ENCODE measurements at places on chromosomes 3 and 15.

- DNase-seq: no peak
Measured at GRCh38 chr3:4634894-4635293, 141.7 kb downstream of the ITPR1 start.

- no peak for DNase-seq
Measured at GRCh38 chr15:60195611-60196010, 191.5 kb downstream of the FOXB1 start.

GRCh38 chr3:113601240-113601639 lies 68.9 kb downstream of the SIDT1 start:
- no peak for DNase-seq

GRCh38 chr15:41993472-41994170 lies 21.3 kb upstream of the EHD4 start:
- no peak for DNase-seq

GRCh38 chr15:60840703-60841411 lies 361.9 kb upstream of the ICE2 start:
- peak; percentile 44 for DNase-seq

GRCh38 chr15:32802286-32802936 lies 84.6 kb downstream of the GREM1 start:
- DNase-seq: no peak

GRCh38 chr15:31435261-31435911 lies 108.8 kb downstream of the KLF13 start:
- DNase-seq: peak; percentile 91

DNA sequence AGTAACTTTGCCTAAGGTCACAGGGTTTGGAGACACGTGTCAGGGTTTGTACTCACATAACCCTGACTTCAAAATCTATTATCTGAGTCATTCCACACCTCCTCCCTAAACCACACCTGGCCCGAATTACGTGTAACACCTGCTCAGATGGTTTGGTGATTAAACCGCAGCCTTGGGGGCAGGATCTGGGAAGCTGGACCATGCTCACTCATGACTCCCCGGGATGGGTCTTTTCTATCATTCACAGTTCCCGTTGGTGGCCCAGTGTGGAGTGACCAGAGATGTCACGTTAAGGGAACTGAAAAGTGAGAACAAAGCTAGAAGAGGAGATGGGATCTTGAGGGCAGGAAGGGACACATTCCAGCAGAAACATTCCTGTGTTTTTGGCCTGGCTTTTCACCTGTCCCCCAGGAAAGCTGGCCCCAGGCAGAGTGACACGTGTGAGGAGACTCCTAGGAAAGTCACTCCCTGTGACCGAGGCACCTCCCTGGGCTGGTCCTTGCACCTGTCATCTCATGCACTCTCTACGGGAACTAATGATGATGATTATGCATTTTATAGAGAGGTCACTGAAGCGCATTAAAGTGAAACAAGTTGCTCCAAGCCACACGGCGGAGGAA lies 75.4 kb upstream of the POMGNT2 start:
- peak; percentile 15 for DNase-seq

DNA sequence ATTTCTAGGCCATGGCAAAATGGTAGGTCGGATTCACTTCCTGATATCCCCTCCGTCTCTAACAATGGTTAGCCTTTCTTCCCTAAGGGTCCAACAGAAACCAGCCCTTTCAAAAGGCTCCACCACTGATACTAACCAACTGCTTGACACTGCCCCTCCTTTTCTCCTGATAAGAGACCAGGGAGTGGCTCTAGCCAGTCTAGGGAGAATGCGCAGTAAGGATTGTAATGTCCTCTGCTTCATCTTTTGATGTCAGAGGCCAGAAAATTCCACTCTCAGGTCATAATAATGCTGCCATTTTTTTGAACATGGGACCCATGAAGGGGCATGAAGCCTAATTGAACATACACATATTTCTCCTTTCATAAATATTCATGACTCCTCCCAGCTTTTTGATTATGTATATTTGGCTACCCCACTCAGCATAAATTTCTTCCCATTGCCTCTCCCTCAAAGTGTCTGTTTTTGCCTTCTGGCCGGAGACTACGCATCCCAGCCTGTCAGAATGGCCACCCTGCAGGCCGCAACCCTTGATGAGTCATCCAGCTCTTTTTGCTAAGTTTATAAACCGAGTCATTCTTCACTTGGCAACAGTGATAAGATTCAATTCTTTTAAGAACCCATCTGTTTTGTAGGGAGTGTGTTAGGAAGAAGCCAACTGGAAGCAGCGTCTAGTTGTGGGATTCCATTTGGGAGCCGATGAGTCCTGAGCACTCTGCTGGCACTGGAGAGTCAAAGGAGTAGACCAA lies 189.0 kb upstream of the MCTP2 start:
- DNase-seq: no peak

GRCh38 chr15:74958908-74959585 lies 2.5 kb upstream of the RPP25 start:
- DNase-seq: no peak

GRCh38 chr3:163543662-163544061 lies 1534.6 kb downstream of the SI start:
- DNase-seq: no peak

DNA sequence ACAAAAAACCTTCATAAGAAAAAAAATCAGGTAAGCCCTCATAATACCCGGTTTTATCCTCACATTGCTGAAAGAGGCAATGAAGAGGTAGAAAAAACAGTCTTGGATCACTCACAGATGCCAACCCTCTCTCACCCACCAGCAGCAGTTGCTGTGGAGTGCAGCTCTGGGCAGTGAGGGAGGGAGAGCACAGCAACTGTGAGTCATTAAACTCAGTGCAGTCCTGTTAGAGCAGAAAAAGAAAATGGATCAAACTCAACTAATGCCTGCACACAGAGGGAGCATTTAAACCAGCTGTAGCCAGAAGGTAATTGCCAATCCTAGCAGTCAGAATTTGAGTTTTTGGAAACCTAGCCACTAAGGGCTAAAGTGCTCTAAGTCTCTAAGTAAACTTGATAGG lies 1050.6 kb upstream of the ALCAM start:
- no peak for DNase-seq

GRCh38 chr3:160982491-160982890 lies 122.7 kb downstream of the B3GALNT1 start:
- DNase-seq: no peak

GRCh38 chr15:101642361-101642760 lies 9.8 kb downstream of the TM2D3 start:
- no peak for DNase-seq

- DNase-seq: no peak
Measured at GRCh38 chr3:177362626-177363025, 165.3 kb upstream of the TBL1XR1 start.

DNA sequence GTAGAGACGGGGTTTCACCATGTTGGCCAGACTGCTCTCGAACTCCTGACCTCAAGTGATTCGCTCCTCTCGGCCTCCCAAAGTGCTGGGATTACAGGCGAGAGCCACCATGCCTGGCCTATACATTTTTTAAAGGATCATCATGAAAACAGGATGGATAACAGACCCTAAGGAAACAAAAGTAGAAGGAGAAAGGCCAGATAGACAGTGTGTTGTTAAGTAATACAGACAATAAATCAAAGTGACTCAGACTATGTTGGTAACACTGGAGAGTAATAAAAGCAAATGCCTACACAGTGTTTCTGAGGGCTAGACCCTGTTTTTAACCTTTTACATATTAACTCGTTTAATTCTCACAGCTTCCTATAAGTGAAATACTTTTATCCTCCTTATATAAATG lies 133.8 kb upstream of the MCTP2 start:
- DNase-seq: no peak

GRCh38 chr15:71293723-71294122 lies 178.5 kb downstream of the THSD4 start:
- no peak for DNase-seq

- peak; percentile 38 for DNase-seq
Measured at GRCh38 chr15:51750792-51751696, at the start of gene TMOD2. TMOD2 (plus strand) TSS chr15:51751597; CDS start chr15:51766442, 14,845 bp downstream.

- DNase-seq: no peak
Measured at GRCh38 chr15:48688493-48688892, 43.0 kb upstream of the FBN1 start.

GRCh38 chr3:21484057-21484827 lies 266.8 kb downstream of the ZNF385D start:
- no peak for DNase-seq

GRCh38 chr3:171671709-171672108 lies 138.6 kb downstream of the PLD1 start:
- DNase-seq: no peak

DNA sequence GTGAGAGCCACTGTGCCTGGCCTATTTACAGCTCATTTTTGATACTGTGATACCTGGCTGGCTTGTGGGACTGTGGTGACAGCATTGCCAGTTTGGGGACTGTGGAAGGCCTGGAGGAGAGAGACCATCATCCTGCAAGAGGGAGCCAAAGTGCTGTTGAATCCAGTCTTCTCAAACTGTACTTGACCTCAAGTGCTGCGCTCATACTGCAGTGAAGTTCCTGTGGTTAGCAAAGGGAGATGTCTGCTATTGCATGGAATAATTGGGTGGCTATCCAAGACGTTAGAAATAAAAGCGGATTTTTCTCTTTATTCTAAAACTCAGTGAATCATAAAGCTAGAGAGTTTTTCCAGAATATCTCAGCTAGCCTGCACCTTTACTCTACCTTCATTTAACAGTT lies 83.4 kb downstream of the CCK start:
- DNase-seq: no peak

GRCh38 chr3:8606701-8607231 lies 37.8 kb downstream of the SSUH2 start:
- DNase-seq: no peak

GRCh38 chr15:57432141-57432741 lies 55.9 kb downstream of the CGNL1 start:
- no peak for DNase-seq

DNA sequence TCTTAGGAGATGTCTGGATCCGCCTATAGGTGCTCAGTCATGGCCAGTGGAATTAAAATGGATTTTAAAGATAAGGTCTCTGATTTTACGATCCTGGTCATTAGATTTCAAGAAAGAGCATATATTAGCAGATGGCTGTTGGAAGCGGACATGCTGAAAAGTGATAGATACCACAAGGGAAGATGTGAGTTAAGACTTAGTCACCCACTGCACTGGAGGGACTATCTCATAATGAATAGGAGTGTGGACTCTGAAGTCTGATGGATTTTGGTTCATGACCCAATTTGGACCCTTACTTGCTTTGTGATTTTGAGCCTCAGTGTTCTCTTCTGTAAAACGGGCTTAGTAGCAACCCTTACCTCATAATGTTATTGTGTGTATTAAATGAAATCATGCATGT lies 214.7 kb downstream of the CHST2 start:
- no peak for DNase-seq

- DNase-seq: no peak
Measured at GRCh38 chr15:34780725-34781124, 14.6 kb downstream of the ACTC1 start.

DNA sequence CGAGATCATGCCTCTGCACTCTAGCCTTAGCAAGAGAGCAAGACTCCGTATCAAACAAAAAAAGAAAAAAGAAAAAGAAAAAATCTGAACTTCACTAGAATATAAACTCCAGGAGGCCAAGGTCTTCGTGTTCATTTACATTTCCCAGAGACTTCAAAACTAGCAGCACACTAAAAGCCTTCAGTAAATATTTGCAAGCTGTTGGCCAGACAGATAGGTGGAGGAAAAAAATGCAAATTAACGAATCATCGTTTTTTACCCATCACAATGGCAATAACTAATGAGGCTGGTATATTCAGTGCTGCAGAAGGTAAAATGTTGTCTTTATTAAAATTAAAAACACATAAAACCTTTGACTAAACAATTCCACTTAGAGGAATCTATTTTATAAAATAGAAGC lies 80.6 kb downstream of the CLASP2 start:
- DNase-seq: no peak

DNA sequence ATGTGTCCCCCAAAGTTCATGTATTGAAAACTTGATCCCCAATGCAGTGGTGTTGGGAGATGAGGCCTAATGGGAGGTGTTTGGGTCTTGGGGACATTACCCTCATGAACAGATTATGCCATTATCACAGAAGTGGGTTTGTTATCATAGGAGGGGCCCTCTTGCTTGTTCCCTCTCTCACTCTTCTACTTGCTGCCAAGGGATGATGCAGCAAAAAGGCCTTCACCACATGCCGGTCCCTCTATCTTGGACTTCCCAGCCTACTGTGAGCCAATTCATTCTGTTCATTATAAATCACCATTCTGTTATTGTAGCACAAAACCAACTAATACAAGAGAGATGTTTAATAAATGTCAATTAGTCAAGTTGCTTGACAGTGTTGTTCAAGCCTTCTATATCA lies 47.2 kb downstream of the FAM227B start:
- no peak for DNase-seq

GRCh38 chr3:175989161-175989560 lies 1130.0 kb downstream of the NAALADL2 start:
- DNase-seq: no peak

DNA sequence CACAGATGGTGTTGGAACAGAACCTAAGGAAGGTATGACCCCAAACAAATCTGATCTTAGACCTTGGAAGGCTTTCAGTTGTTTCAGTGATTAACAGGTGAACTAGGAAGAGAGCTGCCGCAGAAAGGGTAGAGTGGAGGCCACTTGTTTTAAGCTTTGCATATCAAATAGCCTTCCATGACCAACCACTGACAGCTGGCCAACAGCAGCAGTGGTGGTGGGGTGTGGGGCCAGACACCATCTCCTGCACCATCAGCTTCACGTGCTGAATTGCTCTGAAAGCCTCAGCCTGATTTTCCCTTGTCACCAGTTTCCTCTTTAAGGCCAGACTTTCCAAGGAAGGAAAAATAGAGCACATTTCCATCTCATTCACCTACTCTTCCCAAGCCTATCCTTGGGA lies 16.6 kb upstream of the OSBPL11 start:
- no peak for DNase-seq

GRCh38 chr3:38122712-38123290 lies 14.1 kb downstream of the ACAA1 start:
- no peak for DNase-seq

GRCh38 chr3:11662392-11662990 lies 18.8 kb upstream of the VGLL4 start:
- no peak for DNase-seq

DNA sequence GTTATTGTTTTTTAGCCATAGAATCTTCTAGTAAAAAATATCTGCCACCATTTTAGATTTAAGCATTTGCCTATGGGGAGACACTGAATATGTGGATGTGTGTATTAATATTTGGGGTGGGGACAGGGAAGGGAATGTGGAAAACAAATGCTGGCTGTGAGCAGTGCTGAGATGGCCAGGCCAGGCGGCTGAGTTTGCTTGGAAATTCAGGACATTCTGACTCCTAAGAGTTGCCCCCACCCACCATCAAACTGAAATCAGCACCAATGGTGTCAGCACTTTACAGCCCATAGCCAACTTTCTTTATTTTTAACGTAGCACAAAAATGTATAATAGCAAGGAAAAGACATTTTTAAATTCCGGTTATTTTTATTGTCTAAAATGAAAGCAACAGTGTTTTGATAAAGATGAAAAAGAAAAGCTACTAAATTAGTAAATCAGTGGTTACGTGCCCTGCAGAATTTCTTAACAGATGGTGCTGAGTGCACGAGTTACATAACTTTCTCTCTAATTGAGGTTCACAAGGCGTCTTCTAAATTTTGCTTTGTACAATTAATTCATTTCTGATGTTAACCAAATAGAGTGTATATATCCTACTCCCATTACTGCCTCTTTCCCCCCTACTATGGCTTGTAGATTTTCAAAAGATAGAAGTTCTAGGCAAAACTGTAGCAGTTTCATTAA lies 34.0 kb downstream of the B3GALNT1 start:
- no peak for DNase-seq

GRCh38 chr3:104635872-104636580 lies 730.7 kb upstream of the ALCAM start:
- DNase-seq: no peak

- no peak for DNase-seq
Measured at GRCh38 chr3:8793242-8793641, 23.8 kb upstream of the OXTR start.

- no peak for DNase-seq
Measured at GRCh38 chr3:133998691-133999241, 31.0 kb downstream of the SLCO2A1 start.
